ENCODE measurements at places on chromosomes 2 and 18. TPM values are rescaled to one million over a fixed set of nuclear protein-coding genes. Genes with fewer than 3 reads are reported as not detected.
A peak's percentile ranks its signal among the peaks of the same experiment; 100 is the strongest.

UGT1A5 gene
- not detected for total RNA-seq

DNA sequence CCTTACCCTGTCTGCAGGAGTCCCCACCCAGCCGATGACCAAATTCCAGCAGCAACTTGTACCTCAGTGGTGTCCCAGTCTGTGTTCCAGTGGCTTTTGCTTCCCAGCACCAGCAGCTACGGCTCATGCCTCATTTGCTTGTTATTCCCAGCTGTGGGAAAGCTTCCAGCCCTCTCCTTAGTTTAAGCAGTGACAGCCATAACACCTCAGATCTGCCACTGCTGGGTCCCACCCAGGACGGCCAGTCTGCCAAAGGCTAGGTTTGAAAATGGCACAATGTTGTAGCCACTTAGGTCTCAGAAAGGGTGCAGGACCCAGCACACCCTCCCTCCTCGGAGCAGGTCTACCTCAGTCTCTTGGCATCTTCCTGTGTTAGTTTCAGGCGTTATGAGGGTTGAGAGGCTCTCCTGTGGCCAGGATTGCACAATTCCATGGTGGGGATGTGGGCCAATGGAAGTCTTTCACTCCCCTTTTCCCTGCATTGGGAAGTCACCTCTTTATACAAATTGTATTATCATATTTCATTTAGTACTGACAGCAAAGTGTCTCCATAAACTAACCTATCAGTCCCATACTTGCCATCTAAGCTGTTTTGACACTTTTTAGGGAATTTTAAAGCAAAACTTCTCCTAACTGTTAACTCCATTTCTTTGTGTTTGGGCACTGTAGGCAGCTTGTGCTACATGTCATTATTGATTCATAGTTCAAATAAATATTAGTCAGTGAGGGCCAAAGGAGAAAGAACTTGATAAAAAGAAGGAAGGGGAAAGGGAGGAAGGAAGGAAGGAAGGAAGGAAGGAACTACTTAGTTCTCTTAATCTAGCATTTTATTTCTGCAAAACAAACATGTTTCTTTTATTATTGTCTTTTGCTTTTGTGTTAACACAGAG, 62.9 kb upstream of the FAM110C start:
- DNase-seq: no peak

DNA sequence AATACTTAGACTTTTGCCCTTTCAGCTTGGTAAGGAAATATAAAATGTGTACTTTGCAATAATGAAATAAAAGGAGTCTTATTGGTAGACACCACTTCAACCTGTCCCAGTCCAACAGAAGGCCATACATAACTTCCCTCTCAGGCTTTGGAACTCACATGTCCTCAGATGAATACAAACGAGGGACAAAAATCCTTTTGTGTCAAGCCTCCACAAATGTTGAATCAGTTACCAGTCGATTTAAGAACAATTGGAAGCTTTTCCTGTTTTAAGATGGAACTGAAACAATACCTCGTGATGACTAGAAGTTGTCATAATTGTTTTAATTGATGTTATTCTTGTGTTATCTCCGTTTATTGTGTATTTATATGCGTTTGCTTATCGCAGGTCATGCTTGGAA, 385.1 kb upstream of the POU3F3 start:
- DNase-seq: no peak

- no peak for DNase-seq
Measured at GRCh38 chr2:177679611-177680605, 287.3 kb downstream of the AGPS start.

GRCh38 chr2:143068509-143068908, 60.7 kb upstream of the ARHGAP15 start:
- no peak for DNase-seq

DNA sequence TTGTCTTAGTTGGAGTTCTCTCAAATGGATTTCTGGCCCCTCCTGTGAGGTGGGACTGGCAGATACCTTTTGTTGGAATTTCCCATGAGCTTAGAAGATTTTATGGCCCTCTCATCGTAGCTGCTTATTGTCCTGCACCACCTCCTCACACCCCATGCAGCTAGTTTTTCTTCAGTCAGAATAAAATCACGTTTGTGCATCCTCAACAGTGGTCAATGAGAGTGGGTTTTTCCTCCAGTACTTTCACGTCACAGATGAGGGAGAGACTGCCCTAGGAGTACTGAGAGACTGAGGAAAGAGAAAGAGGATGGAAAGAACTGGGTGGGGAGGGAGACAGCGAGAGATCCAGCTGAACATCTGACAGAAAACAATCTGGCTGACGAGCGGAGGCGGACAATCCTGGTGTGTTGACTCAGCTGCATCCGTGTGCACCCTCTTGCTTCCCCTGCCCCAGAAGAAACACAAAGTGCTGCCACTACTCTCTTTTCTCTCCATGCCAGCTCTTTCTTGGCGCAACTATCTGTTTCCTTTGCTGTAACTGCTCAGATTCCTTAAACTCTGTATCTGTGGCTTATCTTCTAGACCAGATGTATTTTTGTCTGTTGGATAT, 7.4 kb downstream of the RAPGEF4 start:
- DNase-seq: no peak

- no peak for DNase-seq
Measured at GRCh38 chr2:69033461-69034095, 20.6 kb downstream of the ANTXR1 start.

- DNase-seq: no peak
Measured at GRCh38 chr18:11761553-11761952, 72.5 kb downstream of the GNAL start.

DNA sequence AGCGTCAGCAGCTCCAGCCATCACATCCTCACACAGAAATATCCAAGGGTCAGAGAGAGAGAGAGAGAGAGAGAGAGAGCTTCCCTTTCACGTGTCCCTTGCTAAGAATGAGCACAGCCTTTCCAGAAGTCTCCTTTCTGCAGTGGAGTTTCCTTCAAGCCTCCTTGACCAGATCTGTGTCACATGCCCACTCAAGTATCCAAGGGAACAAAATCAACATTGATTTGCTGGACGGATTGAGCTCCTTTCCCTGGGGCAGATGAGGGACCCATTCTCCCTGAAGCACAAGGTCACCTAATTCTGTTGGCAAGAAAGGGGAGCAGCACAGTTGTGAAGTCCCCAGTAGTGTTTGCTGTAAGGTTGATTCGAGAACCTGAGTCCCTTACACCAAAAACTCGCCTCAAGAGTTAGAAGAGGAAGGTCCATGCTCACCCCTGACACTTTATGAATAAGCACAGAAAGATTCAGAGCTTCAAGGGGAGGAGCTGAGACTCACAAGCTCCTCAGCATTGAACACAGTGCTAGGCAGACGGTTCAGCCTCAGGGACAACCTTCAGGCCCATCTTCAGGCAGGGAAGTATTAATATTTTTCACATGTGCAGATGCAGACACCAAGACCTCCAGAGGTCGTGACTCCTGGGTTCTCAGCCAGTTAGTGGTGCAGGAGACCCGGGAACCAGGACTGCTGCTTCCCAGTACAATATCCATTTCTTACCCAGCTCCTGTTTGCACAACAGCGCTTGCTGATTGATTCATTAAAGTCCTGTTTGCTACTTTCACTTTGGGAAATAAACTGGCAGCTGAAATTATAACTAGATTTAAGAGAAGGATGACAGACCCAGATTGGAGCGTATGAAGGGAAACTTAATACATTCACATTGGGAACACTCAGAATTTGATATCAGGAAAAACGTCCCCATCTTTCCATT, 38.2 kb upstream of the MARCO start:
- DNase-seq: no peak

GRCh38 chr2:121335294-121336290, 50.6 kb upstream of the TFCP2L1 start:
- no peak for DNase-seq

DNA sequence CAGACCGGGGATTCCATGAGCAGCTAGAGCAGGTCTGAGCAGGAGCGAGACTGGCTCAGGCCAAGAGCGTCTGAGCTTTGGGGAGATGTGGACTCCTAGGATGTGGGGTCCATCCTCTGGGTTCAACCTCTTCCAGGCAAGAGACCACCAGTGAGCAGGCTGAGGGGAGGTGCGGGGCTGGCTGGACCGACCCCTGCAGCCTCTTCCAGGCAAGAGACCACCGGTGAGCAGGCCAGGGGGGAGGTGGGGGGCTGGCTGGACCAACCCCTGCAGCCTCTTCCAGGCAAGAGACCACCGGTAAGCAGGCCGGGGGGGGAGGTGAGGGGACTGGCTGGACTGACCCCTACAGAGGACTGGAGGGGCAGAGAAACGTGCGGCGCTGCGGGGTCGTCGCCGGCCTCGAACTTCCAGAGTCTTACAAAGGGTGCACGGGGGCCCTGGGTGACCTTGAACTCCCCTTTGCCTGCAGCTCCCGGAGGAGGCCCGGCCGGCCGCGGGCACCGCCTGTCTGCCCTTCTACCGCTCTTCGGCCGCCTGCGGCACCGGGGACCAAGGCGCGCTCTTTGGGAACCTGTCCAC, 63.4 kb downstream of the TPO start:
- no peak for DNase-seq

DNA sequence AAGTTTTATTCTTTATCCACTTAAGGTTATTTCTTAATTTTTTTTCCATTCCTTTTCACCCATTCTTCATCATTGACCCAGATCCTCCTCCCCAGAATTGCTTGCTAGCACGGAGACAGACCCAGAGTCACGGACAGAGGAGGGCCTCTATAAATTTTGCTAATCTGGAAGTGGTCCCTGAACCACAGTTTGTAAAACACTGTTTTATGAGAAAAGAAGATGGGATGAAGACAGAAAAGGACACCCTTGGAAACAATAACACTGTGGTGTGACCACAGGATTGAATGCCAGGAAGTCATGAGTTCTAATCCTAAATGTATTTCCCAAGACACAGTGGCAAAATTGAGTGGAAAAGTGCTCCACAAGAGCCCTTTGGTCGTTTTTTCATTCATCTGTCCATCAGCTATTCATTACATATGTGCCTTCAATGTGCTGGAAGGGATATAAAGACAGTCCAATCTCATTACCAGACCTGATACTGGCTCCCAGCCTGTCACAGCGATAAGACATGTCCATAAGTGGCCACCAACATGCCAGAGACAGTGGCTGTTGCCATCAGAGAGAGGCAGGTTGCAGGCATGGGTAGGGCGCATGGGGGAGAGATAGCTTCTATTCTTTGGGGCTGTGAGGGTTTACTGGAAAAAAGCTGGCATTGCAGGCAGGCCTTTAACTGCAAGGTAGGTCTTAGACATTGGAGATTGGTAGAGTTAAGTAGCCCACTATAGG, 175.2 kb upstream of the ALPP start:
- DNase-seq: no peak

DNA sequence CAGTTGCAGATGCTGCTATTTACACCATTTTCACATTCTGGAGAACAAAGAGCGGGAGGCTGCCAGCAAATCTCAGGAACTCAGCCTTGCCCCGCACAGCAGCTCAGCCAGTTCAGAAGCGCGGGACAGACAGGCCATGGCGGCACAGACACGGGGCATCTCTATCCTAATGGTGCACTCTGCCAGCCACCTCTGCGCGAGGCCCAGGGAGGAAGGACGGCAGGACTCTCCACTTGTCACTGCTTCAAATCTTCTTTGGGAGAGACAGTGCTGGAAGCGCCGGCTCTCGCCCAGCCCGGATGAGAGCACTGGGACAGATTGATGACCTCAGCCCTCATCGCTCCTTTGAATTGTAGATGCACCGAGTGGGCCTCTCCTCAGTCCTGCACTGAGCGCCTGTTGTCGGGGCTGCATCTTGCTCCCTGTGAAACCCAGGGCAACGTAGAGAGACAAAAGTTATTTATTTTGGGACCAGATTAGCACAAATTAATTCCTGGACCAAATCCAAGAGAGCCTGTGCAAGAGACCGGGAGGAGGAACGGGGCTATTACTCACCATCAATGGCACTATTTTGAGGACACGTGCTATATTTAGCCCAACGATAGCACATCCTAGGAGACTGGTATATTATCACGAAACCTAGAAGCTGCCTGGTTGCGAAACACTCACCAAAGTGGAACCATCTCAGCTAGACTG, 211.4 kb upstream of the SMIM21 start:
- DNase-seq: peak; percentile 38

Data from heart right ventricle (tissue), 16 donors.